ENCODE measurements at places on chromosomes 3 and 15. TPM values are rescaled to one million over a fixed set of nuclear protein-coding genes. Genes with fewer than 3 reads are reported as not detected.

SLC12A1 gene
- total RNA-seq: not detected

TEX55 gene
- total RNA-seq: not detected

ARPIN gene
- 13.0 TPM for total RNA-seq

GHRL gene
- total RNA-seq: 0.52 TPM

ZNF710 gene
- 3.7 TPM for total RNA-seq

CLDN18 gene
- under 0.01 TPM for total RNA-seq

LDHAL6B gene
- total RNA-seq: not detected

MOBP gene
- not detected for total RNA-seq

KCNAB1 gene
- 4.2 TPM for total RNA-seq

TIPIN gene
- 11.0 TPM for total RNA-seq

TM4SF18 gene
- 6.3 TPM for total RNA-seq

PEX5L gene
- total RNA-seq: not detected

FMN1 gene
- 3.7 TPM for total RNA-seq

CAMKV gene
- total RNA-seq: not detected

STRIT1 gene
- 1.0 TPM for total RNA-seq

PIGZ gene
- 1.0 TPM for total RNA-seq

BNC1 gene
- total RNA-seq: 1.6 TPM

DNAJA4 gene
- 22.4 TPM for total RNA-seq

ABHD6 gene
- 5.2 TPM for total RNA-seq

ARHGEF26 gene
- total RNA-seq: 7.3 TPM

C3orf49 gene
- total RNA-seq: not detected

BBX gene
- 32.9 TPM for total RNA-seq

ILDR1 gene
- not detected for total RNA-seq

MESP2 gene
- not detected for total RNA-seq

TUSC7 gene
- total RNA-seq: not detected

NR2F2 gene
- total RNA-seq: 12.0 TPM

SGO1 gene
- total RNA-seq: 2.6 TPM

CAMP gene
- not detected for total RNA-seq

RHCG gene
- not detected for total RNA-seq

SAMD7 gene
- not detected for total RNA-seq

ZBED2 gene
- total RNA-seq: not detected

MRAS gene
- 28.7 TPM for total RNA-seq

SCAANT1 gene
- total RNA-seq: not detected

CKMT1B gene
- total RNA-seq: under 0.01 TPM

PLA2G4B gene
- 1.6 TPM for total RNA-seq

TGM4 gene
- not detected for total RNA-seq

All from skeletal muscle tissue (tissue), 5 donors.